ENCODE measurements at places on chromosomes 3 and 15. TPM values are rescaled to one million over a fixed set of nuclear protein-coding genes. Genes with fewer than 3 reads are reported as not detected.

The ATP13A4 gene
- polyA plus RNA-seq, result 4.6 TPM

The STARD9 gene
- 14.3 TPM for polyA plus RNA-seq

The CACNA2D3 gene
- polyA plus RNA-seq, result 2.4 TPM

The ZPLD1 gene
- polyA plus RNA-seq, result not detected

The GP5 gene
- 0.11 TPM for polyA plus RNA-seq

The ZBTB38 gene
- 18.1 TPM for polyA plus RNA-seq

The GCNT3 gene
- polyA plus RNA-seq, result 3.0 TPM

The SAMD7 gene
- not detected for polyA plus RNA-seq

The ZNF860 gene
- 0.43 TPM for polyA plus RNA-seq

The IDH3A gene
- 40.0 TPM for polyA plus RNA-seq

The FRMD4B gene
- polyA plus RNA-seq, result 17.8 TPM

The GOLGA8J gene
- 1.8 TPM for polyA plus RNA-seq

The FAM81A gene
- polyA plus RNA-seq, result 0.67 TPM

DNA sequence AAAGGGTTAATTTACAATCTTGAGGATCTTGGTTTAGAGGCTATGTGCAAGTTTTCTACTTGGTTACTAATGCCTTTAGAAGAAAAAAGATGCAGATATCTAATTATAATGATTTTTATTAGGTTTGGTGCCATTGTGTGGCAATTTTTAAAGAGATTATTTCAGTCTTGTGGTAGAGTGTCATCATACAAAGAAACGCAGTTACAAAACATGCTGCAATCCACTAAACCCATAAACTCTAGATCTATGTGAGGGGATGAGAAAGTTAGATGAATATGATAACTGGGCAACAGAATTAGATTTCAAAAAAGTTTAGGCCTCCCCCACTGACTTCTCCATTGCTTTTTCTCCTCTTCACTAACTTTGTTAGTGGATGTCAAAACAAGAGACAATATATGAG is 106.0 kb downstream of the ARPP21 start:
- DNase-seq, result no peak

- DNase-seq, result no peak
Measured at GRCh38 chr15:31974154-31974794, 56.0 kb upstream of the CHRNA7 start.

DNA sequence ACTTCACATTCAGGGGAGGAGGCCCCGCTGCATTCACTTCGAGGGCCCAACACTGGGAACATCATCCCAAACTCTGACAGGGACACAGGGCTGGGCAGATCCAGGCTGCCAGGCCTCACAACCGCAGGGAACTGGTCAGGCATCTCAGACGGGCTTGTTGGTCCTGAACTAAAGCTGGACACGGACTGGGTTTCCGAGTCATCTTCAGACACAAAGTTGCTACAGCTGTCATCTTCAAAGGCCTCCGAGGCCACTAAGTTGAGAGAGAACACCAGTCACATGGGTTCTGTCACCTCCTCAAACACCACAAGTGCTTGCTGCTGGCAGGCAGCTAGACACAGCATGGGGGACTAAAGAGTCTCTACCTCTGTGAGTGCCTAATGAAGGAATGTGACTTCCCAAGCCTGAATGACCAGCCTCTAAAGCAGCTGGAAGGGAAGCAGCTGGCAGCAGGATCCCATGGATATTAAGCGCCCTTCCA is 50.9 kb downstream of the CAPN7 start:
- DNase-seq, result no peak

- DNase-seq, result no peak
Measured at GRCh38 chr3:145557405-145557804, 603.6 kb downstream of the PLOD2 start.

DNA sequence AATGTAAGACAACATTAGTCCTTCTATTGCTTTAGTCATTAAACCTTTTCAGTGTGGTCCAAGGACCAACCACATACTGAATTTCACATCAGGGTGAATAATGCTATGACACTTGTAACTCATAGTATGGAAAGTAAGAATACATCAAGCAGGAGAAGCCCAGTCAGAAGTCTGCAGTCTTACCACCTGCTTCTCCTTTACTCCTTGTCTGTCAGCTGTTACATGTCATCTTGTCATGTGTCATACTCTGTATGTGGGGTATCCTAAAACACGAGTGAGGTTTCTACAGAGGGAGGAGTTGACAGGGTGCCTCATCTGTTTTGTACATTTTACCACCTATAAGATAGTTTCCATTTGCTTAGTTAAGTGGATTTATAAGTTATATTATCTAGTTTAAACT is 32.8 kb upstream of the EID1 start:
- DNase-seq, result no peak

DNA sequence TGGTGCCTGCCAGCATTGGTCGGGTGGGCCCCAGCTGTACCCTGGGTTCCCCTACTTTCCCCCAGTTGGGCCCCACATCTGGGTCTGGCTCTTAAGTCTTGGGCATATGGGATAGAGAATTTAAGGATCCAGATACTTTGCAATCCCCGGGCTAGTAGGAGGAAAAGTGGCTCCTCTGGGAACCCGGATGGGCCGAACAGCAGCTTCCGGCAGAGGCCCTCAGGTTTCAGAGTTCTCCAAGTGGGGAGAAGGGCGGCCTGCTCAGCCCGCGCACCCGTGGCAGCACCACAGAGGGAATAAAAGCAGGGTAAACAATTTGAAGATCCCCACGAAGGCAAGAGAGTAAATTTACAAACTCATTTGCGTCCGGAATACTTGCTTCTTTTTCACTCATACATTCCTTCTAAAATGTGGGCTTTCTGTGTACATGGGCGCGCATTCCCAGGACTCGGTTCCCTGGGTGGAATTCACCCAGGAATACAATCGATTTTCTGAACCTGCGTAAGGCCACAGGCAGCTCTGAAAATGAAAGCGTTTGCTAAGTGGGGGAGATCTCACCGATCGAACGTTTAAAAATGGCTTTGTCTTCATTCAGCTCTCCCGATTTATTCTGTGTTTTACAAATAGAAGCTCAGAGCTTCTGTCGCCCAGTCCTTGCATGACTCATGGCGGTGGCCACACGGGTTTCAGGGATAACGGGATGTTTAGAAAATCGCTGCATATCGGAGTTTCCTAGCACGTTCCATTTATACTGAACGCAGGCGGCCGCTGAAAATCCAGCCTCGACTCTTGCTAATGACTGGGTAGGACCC is 74.0 kb upstream of the POLG start:
- no peak for DNase-seq

DNA sequence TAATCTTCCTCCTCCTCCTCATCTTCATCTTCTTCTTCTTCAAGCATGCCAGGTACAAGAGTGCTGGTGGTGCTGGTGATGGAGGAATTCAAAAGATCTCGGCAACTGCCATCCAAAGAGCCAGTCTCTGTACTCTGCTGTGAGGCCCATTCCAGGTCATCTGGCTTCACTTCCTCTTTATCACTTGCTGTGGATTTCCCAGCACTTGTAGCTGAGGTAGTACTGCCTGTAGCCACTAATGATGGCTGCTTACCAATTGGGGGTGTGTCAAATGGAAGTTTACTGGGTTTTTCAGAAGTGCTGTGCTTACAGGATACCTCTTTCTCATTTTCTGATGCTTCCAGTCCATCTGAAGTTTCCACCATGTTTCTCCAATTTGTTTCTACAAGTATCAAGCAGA is 28.8 kb upstream of the SHC4 start:
- DNase-seq, result no peak

GRCh38 chr15:58064980-58065444 is 499 bp downstream of the ALDH1A2 start:
- no peak for DNase-seq

DNA sequence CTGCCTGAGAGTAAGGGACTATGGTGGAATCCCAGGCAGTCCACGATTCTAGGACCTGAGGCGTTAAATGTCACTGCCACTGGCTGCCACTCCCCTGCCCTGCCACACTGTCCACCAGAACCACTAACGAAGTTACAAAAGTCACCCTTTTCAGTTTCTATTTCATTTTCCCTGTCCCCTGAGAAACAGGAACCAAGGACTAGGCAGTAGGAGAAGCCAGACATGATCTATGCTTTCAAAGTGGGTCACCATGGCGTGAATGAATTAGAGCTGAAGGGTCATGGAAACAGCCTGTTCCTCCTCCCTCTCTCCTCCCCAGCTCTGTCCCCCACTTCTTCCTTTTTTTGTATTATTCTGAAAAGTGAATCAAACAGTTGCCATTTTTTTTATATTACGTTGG is 9.1 kb upstream of the ADPRH start:
- no peak for DNase-seq

DNA sequence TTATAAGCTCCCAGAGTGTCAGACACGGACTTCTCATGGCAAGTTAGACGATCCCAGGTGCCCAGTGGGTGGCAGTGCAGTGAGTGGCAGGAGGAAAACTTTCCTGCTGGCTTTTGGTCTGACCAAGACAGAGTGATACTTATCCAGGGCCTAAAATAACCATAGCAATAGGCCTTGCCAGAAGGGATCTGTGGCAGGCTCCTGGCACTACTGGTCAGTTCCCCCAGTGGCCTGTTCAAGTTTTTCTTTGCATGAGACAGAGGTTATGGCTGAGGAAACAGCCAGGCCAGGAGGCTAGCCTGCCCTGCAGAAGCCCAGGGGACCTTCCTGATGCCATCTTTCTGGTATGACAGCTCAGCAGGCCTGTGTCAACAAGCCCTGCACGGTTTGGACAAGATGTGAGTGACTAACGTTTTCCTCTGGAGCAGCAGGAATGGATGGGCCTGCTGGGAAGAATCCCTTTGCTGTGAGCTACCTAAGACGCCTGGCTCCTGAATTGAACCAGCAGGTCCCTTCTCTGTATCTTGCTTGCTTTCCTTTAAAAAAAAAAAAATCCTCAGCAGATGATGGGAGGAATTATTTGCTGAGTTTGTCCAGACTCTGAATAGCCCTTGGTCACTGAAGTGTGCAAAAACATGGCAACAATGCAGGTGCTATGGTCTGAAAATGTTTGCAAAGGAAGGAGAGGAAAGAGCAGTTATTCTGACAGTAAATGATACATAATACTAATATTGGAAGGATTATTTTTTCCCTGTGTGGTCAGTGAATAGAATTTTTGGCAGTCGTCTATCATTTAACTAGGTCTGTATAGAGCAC is 18.0 kb downstream of the SCG5 start:
- peak; percentile 58 for DNase-seq

DNA sequence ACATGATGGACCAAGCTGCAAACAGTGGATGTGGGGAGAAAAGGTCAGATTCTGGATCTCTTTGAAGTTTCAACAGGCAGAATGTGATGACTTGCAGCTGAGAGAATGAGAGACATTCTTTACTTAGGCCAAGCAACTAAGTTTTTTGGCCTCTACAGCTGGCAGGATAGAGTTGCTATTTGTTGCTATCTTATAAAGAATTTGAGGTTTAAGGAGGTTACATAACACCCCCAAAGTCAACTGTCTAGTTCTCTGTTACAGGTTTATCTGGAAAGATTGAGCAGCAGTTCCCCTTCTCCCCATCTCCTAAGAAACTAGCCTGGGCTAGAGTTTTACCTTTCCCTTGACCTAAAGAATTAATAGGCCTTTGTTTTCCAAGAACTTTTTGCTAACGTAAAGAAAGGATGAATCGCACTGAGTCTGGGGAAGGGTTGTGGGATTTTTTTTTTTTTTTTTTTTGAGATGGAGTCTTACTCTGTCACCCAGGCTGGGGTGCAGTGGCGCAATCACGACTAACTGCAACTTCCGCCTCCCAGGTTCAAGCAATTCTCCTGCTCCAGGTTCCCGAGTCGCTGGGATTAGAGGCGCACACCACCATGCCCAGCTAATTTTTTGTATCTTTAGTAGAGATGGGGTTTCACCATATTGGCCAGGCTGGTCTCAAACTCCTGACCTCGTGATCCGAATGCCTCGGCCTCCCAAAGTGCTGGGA is 26.6 kb upstream of the SLMAP start:
- no peak for DNase-seq

- peak; percentile 78 for DNase-seq
Measured at GRCh38 chr3:25782938-25783660, at the start of gene NGLY1. Gene NGLY1 (minus strand): TSS chr3:25783443. CDS start chr3:25783390, 53 bp downstream.

GRCh38 chr3:184543843-184544512 is 17.6 kb upstream of the EPHB3 start:
- peak; percentile 82 for DNase-seq

- DNase-seq, result peak; percentile 80
Measured at GRCh38 chr3:42961633-42962032, 17.5 kb upstream of the GASK1A start.

- peak; percentile 59 for DNase-seq
Measured at GRCh38 chr3:13141991-13142412, 68.8 kb upstream of the IQSEC1 start.

DNA sequence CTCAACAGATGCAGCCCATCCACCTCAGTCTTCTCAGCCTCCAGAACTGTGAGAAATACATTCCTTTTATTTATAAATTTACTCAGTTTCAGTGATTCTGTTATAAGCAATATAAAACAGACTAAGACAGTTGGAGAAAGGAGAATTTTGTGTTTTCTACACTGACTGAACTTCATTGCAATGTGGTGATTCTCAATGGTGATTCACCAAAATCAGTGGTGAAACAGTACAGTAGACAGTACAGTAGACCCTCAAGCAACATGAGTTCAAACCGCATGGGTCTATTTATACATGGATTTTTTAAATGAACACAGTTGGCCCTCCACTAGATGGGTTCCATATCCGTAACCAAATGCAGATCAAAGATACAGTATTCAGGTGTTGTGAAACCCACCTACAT is 403.1 kb upstream of the TGFBR2 start:
- no peak for DNase-seq

- DNase-seq, result no peak
Measured at GRCh38 chr3:13718000-13718399, 161.9 kb downstream of the WNT7A start.

- no peak for DNase-seq
Measured at GRCh38 chr3:190701096-190701532, 161.4 kb downstream of the GMNC start.

GRCh38 chr3:108133048-108133369 is 42.2 kb upstream of the CD47 start:
- DNase-seq, result no peak

DNA sequence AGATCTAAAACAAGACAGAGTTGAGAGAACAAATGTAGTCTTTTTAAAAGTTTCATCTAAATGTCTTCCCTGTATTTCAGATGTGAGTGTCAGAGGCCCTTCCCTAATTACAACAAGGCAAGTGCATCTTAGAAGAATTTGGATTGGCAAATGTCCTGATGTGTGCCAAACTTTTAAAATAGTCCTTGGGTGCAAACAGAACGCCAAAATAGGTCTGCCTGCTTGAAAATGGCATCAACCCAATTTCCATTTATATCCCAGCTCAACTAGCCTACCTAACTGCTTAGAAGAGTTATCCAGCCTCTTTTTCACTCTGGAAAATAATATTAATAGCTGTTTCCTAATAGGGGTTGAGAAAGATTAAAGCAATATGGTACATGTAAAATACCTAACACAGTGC is 311.8 kb upstream of the ARRDC4 start:
- no peak for DNase-seq
